Endothelial cell of umbilical vein (primary cell): ENCODE measurements at places on chromosomes 5 and 9. TPM values are rescaled to one million over a fixed set of nuclear protein-coding genes. Genes with fewer than 3 reads are reported as not detected.

GRCh38 chr5:174951151-174951780 lies 226.9 kb downstream of the MSX2 start:
- DNase-seq = peak; percentile 12

DNA sequence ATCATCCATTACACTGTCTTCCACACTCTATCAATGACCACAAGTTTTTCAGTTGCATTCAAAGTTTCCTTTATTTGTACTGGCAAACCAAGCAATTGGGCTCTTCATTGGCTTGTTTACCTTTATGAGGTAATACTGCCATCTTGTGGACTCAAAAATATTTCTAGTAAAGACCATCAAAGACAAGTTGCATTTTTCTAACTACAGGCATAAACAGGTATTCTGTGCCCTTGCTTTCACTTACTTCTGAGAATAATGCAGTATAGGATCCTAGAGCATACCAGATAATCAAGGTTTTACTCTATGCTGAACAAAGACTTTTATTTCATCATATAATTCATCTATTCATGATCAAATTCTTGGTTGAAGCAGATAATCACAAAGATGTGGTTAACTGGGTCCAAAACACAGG lies 173.7 kb upstream of the POU5F2 start:
- DNase-seq = peak; percentile 50

DNA sequence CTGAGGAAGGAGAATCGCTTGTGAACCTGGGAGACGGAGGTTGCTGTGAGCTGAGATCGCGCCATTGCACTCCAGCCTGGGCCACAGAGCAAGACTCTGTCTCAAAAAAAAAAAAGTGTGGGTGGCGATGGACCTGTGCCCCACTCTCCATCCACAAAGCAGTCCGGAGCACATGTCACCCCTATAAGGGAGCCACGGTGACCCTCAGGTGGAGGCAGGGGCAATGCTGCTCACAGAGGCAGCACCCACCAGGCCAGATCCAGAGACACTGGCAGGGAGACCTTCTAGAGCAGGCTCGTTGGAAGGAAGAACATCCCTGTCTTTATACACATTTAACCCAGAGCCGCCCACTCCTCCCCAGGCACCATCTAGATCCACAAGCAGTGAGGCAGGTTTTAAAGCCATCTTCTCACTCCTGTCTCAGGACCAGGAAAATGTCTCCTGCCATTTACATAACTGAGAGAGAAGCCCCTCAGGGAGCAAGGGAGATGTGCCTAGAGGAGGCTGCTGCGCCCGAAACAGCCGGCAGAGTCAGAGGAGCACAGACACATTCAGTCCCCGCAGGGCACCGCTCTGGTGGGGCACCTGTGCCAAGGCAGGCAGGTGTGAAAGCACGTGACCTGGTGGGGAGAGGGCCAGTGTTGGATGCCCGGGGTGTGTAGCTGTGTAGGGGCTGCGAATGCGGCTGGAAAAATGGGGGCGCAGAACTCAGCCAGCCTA lies 31.6 kb upstream of the ADAMTS2 start:
- no peak for DNase-seq

DNA sequence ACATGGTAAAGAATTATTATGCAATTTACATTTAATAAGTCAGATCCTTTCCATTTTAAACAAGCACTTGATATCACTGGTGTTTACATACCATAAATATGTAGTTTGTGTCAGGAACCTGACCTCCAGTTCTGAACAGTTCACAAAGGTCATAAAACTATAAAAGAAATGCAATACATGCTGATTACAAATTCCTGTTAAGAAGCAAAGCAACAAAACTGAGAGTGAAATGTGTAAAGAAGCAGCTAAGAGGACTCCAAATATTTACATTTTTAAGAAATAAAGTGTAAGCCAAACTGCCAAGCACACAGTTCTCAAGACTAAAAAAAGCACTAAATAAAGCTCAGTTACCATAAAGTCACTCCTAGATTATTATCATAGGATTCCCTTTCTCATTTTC lies 17.4 kb upstream of the SCAI start:
- no peak for DNase-seq

DNA sequence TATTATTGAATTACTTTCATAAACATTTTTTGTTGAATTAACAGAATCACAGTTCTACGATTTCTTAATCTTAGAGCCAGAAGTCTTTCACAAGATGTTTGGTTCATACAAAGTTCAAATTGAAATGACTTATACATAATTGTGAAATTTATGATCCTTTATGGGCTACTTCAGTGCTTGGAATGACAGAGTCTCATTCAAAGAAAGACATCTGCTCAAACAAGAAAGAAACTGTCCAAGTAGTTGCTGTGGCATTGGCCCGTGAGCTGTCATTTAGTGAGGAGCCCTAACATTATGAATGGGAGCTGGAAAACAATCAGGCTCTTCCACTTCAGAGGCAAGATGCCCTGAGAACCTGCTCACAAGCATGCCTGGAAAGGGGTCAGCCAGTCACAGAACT lies 63.4 kb downstream of the AUH start:
- DNase-seq = no peak

DNA sequence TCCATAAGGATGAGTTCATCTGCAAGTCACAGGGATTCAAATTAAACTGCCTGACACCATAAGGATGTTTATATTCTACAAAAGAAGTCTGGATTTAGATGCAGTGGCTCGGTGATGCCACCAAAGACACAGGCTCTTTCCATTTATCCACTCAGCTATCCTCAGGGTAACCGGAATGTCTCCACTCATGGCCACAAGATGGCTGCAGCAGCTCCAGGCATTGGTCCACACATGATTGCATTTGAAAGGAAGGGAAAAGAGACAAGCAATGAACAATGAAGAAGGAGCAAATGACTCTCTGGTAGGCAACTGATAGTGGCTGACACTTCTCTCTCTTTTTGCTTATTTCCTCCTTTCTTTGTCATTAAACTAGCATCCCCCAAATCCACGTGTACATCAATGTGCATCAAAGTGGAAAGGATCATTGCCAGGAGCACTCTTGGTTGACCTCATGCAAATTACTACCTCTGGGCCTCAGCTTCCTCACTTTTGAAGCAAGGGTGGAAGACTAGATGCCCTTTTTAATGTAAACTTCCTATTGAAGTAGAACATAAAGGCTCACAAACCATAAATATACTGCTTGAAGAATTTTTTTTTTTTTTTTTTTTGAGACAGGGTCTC lies 7.2 kb upstream of the SNX30 start:
- no peak for DNase-seq

The GMCL2 gene
- not detected in 2 replicates for polyA plus RNA-seq

The DRD1 gene
- polyA plus RNA-seq = not detected in 2 replicates

The NKD2 gene
- polyA plus RNA-seq = 0.03 and 0.08 TPM in 2 replicates

The PHF24 gene
- polyA plus RNA-seq = not detected in 2 replicates

The SPATA31E1 gene
- not detected in 2 replicates for polyA plus RNA-seq
